ENCODE measurements at places on chromosomes 6 and 20. TPM values are rescaled to one million over a fixed set of nuclear protein-coding genes. Genes with fewer than 3 reads are reported as not detected.

C20orf141 gene
- total RNA-seq: not detected

ANGPT4 gene
- total RNA-seq: not detected

HLA-DOA gene
- total RNA-seq: not detected

TXLNB gene
- 0.05 TPM for total RNA-seq

B3GAT2 gene
- not detected for total RNA-seq

ZC2HC1B gene
- not detected for total RNA-seq

MMP24 gene
- 1.0 TPM for total RNA-seq

CRISP2 gene
- total RNA-seq: not detected

OR2J3 gene
- not detected for total RNA-seq

SNAP91 gene
- total RNA-seq: 0.05 TPM

AVP gene
- not detected for total RNA-seq

HEY2 gene
- total RNA-seq: 0.05 TPM

RBPJL gene
- total RNA-seq: not detected

NNAT gene
- total RNA-seq: 0.42 TPM

BACH2 gene
- total RNA-seq: 1.5 TPM

CST4 gene
- not detected for total RNA-seq

GPLD1 gene
- total RNA-seq: 0.32 TPM

HINT3 gene
- total RNA-seq: 19.5 TPM

STX11 gene
- total RNA-seq: 1.2 TPM

SLC25A27 gene
- 2.4 TPM for total RNA-seq

GUCA1A gene
- total RNA-seq: 0.46 TPM

TMEM14B gene
- total RNA-seq: 47.6 TPM

THEMIS gene
- not detected for total RNA-seq

ZNF217 gene
- total RNA-seq: 17.2 TPM

MEI4 gene
- not detected for total RNA-seq

SNX9 gene
- total RNA-seq: 26.7 TPM

SPEF1 gene
- total RNA-seq: not detected

COL21A1 gene
- 0.30 TPM for total RNA-seq

SNAP25 gene
- total RNA-seq: 5.6 TPM

LZTS3 gene
- total RNA-seq: 3.0 TPM

CD40 gene
- total RNA-seq: 2.0 TPM

SLPI gene
- not detected for total RNA-seq

FOXA2 gene
- not detected for total RNA-seq

OVOL2 gene
- not detected for total RNA-seq

FGD2 gene
- not detected for total RNA-seq

TBXT gene
- total RNA-seq: not detected

MYCT1 gene
- 0.46 TPM for total RNA-seq

MYBL2 gene
- 4.9 TPM for total RNA-seq

EBF4 gene
- 1.8 TPM for total RNA-seq

All from smooth muscle cell of the umbilical artery (primary cell).